ENCODE measurements at places on chromosomes 4 and X.

- DNase-seq: no peak
Observed at GRCh38 chrX:42934020-42934726, 156.2 kb upstream of the PPP1R2C start.

DNA sequence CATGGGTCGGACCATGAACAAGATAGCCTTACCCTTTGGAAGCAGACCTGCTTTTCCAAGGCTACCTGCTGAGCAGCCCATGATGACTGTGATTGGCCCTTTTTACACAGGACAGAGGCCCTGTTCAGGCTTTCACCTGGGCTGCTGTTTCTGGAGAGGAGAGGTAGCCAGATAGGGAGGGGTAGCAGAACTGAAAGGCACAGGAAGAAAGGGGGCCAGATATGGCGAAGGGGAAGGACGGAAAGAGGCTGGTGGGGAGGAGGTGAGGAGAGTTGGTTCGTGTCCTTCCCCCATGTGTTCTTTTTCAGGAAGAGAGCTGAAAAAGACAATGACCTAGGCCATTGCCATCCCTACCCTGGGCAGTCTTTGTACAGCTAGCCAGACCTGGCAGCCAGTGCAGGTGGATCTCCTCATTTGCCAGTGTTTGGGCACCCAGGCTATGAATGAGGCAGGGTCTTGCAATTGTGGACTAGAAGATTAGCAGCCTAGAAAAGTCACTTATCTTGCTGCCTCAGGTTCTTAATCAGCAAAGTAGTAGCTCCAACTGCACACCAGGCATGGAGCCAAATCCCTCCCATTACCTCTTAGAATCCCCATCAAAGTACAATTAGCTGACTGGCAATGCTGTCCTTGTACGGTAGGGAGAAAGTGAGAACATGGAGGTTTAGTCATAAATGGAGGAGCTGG is 139.6 kb downstream of the AMMECR1 start:
- no peak for DNase-seq

- peak; percentile 73 for DNase-seq
Observed at GRCh38 chrX:23503835-23504539, 163.3 kb upstream of the PRDX4 start.

DNA sequence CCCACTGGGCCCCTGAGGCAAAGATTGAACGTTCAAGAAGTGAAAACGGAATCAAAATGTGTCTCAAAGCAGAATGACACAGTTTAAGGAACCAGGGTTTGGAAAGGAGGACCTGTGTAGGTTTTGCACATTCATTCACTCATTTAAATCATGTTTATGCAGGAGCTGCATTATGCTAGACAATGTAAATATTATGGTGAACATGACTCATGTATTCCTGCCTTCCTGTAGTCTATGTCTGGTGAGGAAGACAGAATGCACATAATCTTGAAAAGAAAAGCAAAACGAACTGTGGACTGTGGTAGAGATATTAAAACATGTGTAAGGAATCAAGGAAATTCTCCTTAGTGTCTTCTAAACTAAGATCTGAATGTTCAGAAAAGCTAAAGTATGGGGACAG is 311.8 kb upstream of the SMIM31 start:
- no peak for DNase-seq

DNA sequence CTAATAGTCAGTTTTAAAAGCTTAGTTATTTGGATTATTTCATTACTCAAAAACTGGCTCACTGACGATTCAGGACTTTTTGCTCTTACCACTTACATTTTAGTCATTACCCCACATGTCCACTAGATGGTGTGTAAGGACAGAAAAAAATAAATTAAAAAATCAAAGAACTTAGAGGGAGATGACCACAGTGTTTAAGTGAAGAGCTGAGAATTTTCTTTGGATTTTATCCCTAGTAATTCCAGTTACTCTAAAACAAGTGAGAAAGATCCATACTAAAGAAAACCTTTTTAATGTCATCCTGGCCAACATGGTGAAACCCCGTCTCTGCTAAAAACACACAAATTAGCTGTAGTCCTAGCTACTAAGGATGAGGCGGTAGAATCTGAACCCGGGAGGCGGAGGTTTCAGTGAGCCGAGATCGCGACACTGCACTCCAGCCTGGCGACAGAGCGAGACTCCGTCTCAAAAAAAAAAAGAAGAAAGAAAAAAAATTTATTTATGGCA is 26.4 kb upstream of the TMPRSS11B start:
- DNase-seq: peak; percentile 79

DNA sequence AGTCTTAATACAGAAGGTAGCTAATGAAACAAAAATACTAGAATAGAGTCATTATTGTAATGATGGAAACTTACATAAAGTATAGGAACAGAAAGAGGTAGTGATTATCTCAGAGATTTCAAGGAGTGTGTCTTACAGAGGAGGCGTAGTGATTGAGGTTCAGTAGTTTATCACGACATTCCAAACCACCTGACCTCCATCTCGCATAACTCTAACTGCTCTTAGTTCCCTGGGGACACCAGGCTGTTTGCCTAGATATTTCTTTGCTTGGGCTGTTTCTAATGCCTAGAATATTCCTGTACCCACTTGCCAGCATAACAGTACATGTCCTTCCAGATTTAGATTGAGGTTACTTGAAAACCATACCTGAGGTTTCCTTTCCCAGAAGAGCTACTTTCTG is 29.1 kb downstream of the STAG2 start:
- peak; percentile 4 for DNase-seq

GRCh38 chr4:2927016-2927695 is 36.0 kb downstream of the NOP14 start:
- DNase-seq: no peak

- DNase-seq: no peak
Observed at GRCh38 chr4:17195461-17196275, 297.2 kb upstream of the LDB2 start.

DNA sequence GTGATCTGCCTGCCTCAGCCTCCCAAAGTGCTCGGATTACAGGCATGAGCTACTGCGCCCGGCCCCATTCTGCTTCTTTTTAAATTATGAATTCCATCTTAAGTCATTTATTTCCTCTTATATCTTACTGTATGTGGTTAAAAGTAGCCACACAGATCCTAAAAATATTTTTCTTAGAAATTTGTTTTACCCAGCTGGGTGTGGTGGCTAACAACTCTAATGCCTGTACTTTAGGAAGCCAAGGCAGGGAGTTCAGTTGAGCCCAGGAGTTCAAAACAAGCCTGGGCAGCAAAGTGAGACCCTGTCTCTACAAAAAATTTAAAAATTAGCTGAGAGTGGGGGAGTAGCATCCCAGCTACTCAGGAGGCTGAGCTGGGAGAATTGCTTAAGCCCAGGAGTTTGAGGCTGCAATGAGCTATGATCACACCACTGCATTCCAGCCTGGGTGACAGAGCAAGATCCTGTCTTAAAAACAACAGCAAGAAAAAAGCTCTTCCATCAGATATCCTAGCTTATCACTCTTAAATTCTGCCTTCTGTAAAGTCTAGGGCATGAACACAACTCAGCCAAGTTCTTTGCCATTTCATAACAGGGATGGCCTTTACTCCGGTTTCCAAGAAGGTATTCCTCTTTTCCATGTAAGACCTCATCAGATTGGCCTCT is 15.1 kb upstream of the AFF1 start:
- peak; percentile 29 for DNase-seq

- peak; percentile 60 for DNase-seq
Observed at GRCh38 chr4:23269566-23269965, 576.8 kb downstream of the GBA3 start.

- no peak for DNase-seq
Observed at GRCh38 chr4:8746523-8747466, 124.8 kb downstream of the HMX1 start.

GRCh38 chrX:20265726-20266681 is 705 bp downstream of the RPS6KA3 start:
- peak; percentile 13 for DNase-seq

DNA sequence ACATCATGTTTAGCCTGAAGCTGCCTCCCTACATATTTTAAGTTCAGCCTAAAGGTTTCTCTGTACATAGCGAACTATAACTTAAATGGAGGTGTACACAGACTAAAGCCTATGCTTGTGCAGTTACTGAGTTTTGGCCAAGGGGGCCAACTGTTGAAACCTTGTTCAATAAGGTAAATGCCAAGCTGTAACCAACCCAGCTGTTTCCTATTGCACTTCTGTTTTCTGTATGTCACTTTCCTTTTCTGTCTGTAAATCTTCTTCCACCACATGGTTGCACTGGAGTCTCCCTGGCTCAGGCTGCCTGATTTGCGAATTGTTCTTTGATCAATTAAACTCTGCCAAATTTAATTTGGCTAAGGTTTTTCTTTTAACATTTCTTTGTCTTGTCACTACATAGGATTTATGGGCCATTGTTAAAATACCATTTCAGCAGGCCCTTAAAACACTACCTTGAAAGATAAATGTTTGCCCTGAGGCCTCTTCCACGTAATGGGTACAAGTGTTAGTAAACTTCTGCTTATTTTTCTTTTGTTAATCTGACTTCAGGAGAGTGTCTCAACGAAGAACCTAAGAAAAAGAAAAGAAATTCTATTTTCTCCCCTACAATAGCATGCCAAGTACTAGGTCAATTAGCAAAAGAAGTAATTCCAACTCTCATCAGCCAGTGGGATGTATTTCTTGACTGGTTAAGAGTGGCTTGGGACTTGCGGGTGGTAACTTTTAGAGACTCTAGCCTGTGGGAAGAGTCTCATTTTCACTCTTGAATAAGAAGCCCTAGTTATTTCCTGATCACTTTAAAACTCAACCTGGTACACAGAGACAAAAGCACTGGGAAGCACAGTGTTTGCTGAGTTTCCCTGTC is 45.7 kb upstream of the PRSS12 start:
- DNase-seq: no peak

GRCh38 chr4:48129307-48130014 is 4.6 kb downstream of the TXK start:
- DNase-seq: peak; percentile 16

DNA sequence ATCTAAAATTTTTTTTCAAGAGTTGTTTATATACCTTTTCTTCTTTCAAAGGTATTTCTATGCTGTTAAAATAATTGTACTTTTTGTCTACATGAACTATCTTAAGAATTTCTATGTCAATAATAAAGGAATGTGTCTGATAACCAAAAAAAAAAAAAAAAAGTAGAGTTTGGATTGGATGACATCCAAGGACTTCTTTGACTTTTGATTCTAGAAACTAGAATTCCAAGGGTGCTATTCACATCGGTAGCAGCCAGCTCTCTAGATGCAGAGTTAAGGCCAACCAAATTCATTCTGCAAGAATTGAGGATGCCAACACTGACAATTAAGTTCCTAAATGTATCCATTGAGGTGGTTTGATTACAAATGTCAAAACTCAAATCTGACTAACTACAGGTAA is 42.0 kb upstream of the PRKG2 start:
- DNase-seq: peak; percentile 69

GRCh38 chr4:54231768-54232688 is 2.9 kb downstream of the PDGFRA start:
- peak; percentile 74 for DNase-seq

GRCh38 chrX:24306440-24306839 is 7.4 kb downstream of the SUPT20HL2 start:
- DNase-seq: peak; percentile 0

- no peak for DNase-seq
Observed at GRCh38 chrX:121781991-121782390, 734.6 kb downstream of the GLUD2 start.

DNA sequence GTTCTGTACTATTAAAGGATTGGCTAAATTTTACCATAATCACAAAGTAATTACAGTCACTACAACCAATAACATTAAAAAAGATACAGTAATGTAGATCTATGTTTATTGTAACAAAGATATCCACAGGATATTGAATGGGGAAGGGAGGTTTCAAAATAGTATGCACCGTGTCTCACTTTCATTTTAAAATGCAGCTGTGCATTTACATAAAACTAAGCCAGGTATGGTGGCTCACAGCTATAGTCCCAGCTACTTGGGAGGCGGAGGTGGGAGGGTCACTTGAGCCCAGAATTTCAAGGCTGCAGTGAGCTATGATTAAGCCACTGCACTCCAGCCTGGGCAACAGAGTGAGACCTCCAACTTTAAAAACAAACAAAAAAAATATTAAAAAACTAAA is 8.5 kb downstream of the SRP72 start:
- DNase-seq: no peak

DNA sequence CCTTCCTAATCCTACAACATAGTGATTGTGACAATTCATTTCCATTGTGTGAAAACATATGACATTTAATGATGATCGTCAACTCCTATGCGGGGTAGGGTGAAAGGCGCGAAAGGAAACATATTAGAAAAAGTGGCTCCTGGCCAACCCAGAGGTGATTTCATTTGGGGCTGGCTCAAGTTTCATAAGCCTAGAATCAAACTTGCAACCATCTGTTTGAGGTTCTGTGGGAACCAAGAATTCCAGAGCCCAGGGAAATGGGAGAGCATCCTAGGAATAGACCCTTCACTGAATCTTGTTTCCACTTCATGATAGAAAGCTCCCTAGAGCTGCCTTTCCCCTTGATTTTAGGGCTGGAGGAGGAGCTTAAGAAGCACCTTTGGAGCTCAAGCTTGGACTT is 101.3 kb upstream of the EGFL6 start:
- DNase-seq: no peak

DNA sequence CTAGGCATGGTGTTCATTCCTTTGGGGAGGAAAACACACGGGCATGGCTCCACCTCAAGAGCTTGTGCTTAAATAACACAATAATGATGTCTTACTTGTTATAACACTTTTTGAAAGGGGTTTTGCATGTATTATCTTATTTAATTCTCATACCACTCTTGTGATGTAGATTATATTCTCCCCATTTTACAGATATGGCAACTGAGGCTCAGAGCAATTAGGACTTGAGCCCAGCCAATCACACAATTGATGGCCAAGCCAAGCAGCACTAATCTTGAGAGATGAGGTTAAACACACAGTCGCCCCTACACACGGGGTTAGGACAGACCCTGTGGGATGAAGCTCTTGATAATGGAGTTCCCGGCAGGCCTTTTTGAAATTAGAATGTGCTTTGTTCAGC is 45.1 kb downstream of the BCORL1 start:
- no peak for DNase-seq

- no peak for DNase-seq
Observed at GRCh38 chr4:120293341-120293740, 226.7 kb upstream of the MAD2L1 start.

GRCh38 chrX:7552760-7553159 is 290.2 kb upstream of the VCX start:
- no peak for DNase-seq

DNA sequence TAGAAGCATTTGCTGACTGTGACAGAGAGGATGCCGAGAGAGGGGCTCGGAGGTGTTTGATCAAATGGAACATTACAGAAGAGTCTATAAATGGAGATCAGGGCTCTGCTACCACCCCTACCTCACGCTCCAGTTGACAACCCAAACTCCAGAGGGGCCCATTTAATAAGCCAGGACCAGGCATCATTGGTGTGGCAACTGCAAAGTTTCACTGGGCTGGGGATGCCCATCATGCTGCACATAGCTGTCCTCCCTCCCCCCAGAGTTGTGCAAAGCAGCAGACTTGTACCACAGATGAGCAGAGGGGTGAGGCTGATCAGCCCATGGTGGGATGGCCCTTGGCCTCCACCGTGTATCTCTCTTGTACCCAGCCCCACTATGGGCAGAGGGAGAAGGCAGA is 38.2 kb upstream of the XPNPEP2 start:
- no peak for DNase-seq

DNA sequence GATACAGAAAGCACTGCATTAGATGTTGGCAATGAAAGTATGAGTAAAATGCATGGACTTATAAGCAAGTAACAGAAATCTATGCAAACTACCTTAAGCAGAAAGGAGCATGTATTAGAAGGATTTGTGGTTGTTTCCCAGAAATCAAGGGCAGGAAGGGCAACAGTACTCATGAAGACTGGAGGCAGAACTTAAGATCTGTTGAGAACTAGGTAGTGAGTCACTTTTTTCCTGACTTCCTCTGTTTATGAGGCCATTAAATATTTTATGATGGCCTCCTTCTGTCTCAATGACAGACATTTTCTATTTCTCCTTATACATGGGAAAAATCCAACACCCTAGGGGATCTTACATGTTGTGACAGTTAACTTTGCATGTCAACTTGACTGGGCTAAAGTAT is 398.2 kb downstream of the MID1IP1 start:
- no peak for DNase-seq
